ENCODE measurements at places on chromosomes 7 and 10. TPM values are rescaled to one million over a fixed set of nuclear protein-coding genes. Genes with fewer than 3 reads are reported as not detected.

FAM131B gene
- total RNA-seq = 1.2 TPM

GPR37 gene
- total RNA-seq = 1.4 TPM

NEUROG3 gene
- total RNA-seq = not detected

TWIST1 gene
- total RNA-seq = 27.1 TPM

TMEM273 gene
- total RNA-seq = not detected

SLC18A3 gene
- total RNA-seq = not detected

CPEB3 gene
- 0.29 TPM for total RNA-seq
